ENCODE measurements at places on chromosomes 7 and 10.
A peak's percentile ranks its signal among the peaks of the same experiment; 100 is the strongest.

DNA sequence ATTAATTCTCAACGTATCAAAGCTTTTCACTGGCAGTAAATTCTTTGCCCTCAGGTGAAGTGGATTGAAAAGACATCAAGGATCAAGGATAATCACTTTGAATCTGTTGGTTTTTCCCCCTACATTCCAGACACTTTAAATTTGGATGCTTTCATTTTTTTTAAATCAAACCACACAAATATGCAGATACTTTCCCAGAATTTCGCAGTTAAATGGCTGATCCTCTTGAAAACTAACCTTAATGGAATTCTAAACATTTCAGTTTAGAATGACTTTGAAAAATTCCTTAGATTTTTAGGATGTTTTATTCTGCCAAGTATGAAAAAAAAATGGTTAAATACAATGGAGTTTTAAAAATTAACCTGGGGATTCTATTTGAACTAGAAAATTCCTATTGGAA, 325.9 kb downstream of the GFRA1 start:
- no peak for DNase-seq

GRCh38 chr10:102654566-102654965, 10.3 kb downstream of the TRIM8 start:
- no peak for DNase-seq

- no peak for DNase-seq
Observed at GRCh38 chr7:93895859-93896600, 5.5 kb upstream of the TFPI2 start.

DNA sequence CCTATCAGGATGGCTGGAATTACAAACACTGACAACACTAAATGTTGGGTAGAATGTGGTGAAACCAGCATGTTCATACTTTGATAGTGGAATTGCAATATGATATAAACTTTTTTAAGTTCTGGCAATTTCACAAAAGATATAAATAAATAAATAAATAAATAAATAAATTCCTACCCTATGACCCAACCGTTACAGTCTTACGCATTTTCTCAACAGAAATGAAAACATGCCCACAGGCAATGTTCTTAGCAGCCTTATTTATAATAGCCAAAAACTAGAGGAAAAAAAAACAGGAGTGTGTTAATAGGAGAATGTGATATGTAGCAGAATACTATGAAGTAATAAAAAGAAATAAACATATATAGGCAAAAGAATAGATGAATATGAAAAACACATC, 318.9 kb downstream of the IPMK start:
- DNase-seq = no peak

GRCh38 chr7:149085866-149086265, 4.7 kb downstream of the ZNF786 start:
- DNase-seq = no peak

DNA sequence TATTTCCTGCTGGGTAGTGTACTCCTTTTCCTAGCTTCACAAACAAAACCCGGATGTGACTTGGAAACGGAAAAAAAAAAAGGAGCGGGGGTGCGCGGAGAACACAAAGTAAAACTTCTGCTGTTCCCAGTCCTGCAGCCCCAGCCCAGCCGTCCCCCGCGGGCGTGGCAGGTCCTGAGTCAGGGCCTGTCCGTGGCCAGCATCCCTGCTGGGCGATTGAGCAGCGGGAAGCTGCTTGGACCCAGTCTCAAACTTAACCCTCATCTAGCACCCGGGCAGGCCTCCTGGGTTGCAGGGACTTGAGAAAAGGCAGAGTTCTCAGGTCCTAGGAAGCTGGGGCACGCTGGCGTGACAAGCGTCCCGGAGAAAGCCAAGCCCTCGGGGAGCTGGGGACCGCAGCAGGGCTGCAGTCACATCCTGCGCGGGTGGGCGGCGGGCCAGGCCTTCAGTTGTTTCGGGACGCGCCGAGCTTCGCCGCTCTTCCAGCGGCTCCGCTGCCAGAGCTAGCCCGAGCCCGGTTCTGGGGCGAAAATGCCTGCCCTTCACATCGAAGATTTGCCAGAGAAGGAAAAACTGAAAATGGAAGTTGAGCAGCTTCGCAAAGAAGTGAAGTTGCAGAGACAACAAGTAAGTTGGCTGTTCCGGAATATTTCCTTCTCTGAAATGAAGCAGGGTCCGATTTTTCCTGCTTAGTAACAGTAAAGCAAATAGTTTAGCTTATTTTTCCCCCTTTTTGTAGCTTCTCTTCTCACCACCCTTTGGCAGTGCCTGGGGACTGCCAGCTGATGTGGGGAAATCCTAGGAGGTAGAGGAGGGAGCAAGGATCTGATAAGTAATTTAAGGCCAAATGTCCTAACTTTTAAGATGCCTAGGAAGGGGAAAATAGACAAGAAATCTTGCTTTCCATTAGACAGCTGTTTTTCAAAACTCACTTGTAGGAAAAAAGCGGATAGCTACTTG, at the start of gene GNG11:
GNG11 (plus strand) TSS at position 129 of the 960 bp plus-strand sequence; CDS start at position 532, 403 bp downstream.
- peak; percentile 39 for DNase-seq

GRCh38 chr10:133378251-133379096, 588 bp upstream of the PAOX start:
- DNase-seq = no peak
